ENCODE measurements at places on chromosomes 4 and X.

- DNase-seq, result no peak
Observed at GRCh38 chr4:35464964-35465528, 779.3 kb downstream of the ARAP2 start.

DNA sequence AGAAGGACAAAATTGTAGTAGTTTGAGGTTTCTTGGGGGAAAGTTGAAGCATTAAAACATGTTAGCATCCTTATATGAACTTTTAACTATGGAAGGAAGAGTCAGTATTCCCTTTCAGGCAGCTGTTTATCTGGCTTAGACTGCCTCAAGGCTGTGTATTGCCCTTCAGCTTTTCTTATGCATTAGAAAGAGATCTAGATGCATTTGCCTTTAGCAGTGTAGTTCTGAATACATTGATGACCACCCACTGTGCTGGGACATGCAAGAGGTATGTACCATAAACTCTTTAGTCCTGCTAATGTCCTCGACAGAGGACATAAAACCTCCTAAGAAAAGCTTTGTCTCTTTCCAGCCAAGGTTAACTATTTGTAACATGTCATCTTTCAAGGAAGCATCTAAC, 2.9 kb downstream of the FAM200B start:
- DNase-seq, result no peak

GRCh38 chr4:173252024-173252935, 81.9 kb downstream of the HMGB2 start:
- no peak for DNase-seq

- DNase-seq, result no peak
Observed at GRCh38 chr4:67581208-67581857, 22.8 kb downstream of the STAP1 start.
